HepG2 (cell line): ENCODE measurements at places on chromosomes 16 and 17.

DNA sequence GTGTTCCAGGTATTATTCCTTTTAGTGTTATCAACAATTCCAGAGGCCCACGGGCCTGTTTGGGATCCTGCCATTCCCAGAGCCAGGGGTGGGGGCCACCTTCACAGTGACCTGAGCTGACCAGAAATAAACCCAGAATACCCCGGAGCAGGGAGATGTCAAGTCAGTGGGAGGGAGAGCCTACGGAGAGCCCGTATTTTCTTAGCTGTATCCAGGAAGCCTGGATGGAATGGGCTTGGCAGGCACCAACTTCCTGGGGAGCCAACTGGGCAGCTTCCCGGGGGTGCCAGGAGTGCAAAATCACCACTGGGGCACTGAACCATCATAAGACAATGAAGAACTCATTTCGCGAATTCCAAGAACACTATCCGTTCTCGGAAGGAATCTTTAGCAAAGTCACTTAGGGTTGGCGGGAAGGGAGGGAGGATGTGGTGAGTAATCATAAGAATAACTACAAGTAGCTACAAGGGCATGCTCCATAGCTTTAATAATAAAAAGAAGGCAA lies 13.2 kb upstream of the MRTFB start:
- DNase-seq = no peak

GRCh38 chr17:81391936-81392908 lies 3.0 kb upstream of the BAHCC1 start:
- no peak for DNase-seq

DNA sequence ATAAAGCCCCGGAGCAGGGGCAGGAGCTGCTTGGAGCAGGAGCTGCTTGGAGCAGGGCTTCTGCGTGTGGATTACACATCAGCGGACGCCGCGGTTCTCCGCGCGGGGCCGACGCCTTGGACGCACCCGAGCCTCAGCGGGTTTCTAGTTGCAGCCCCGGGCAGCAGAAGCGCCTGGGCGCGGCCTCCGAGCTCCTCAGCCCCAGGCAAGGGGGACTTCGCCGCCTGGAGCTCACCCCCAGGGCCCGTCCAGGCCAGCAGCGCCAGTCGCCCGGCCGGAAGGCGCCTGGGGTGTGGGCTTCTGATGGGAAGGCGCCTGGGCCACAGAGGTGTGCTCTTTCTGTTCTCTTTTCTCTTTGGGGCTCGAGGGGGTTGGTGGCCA lies 6.3 kb downstream of the FOXF1 start:
- DNase-seq = no peak

DNA sequence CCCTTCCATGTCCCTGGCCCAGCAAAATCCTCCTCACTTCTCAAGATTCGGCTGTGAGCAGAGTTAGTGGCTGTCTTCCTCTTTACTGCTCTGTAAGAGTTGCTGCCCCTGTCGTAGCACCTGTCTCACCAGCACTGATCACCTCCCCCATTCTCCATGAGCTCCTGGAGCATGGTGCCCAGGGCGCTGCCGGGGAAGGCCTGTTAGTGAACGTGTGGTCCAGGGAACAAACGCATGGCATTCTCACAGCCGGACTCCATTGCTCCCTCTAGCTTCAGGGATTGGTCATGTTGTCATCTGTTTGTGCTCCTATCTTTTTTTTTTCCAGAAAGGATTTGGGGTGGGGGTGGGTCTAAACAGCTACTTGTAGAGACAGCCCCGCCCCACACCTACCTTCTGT lies 141.2 kb downstream of the CMIP start:
- DNase-seq = peak; percentile 50

DNA sequence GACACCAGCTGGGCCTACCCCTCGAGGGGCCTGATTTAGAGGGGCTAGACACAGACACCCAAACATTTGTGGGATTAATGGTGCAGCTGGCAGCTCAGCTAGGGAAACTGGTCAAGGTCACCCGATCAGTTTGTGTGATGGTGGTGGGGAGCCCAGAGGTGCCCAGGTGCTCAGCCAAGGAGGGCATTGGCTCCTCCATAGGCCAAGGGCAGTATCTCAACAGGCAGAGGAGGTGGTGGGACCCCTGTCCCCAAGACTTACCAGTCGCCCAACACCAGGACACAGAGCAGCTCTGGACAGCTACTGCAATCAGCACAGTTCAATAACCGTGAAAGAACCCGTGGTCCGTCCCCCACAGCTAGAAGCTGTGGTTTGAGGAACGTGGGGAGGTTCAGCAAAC lies 120.9 kb downstream of the C16orf78 start:
- no peak for DNase-seq

DNA sequence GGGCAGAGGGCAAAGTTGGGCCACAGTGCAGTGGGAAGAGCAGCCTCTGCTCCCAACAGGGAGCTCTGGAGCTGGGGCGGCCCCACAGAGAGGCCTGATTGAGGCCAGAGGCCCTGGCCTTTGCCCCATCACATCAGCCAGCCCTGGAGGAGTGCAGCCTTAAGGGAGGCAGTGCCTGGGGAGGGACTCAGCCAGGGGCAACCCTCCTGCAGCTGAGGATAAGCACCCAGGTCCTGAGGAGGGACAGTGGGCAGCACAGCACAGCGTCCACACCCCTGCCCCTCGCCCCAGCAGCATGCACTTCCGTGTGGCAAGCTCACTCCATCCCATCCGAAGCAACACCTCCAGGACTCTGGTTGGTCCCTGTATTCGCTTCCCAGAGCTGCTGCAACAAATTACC lies 61.9 kb upstream of the CBX4 start:
- DNase-seq = no peak

DNA sequence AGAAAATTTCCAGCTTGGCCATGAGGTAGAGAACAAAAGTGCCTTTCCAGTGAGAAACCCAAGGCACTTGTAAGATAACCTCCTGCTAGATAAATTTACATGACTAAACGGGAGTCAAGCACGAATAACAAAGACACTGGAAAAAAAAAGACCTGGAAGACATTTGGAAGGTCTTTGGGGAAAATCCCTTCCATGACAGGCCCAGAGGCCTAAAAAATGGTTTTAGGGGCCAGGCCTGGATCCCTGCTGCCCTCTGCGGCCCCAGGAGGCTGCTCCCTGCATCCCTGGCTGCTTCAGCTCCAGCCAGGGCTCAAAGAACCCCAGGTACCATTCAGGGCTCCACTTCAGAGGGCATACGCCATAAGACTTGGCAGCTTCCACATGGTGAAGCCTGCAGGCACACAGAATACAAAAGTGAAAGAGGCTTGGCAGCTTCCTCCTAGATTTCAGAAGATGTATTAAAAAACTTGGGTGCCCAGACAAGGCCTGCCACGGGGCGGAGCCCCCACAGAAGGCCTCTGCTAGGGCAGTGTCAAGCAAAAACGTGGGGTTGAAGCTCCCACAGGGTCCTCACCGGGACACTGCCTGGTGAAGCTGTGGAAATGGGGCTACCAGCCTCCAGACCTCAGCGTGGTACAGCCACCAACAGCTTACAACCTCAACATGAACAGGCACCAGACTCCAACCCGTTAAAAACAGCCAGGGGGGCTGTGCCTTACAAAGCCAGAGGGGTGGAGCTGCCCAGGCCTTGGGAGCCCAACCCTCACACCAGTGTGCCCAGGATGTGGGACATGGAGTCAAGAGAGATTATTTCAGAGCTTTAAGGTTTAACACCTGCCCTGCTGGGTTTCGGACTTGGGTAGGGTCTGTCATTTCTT lies 77.1 kb downstream of the SDK2 start:
- DNase-seq = no peak

DNA sequence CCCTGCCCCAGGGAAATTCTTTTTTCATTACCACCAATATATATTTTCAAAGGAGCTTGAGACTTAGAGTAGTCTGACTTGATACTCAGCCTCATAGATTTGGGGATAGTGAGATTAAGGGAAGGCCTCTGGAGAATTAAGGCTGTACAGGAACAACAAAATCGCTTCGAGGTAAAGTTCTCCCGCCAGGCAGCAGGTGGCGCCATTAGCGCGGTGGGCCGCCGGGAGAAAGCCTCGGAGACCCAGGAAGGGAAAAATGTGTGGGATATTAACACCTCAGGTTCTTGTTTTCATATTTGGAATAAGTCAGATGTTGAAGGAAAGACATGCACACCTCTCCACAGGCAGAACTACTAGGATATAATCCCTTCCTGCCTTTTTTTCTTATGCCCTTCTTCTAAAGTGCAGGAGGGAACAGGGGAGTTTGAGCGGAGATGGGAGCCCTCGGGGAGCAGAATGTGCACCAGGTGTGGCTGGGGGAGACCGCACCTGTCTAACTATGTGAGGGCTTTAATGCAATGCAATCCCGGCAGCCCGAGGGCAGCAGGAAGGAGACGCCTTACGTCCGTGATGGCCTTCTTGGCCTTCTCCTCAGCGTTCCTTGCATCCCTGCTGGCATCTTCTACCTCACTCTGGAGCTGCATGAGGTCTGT lies 25.9 kb downstream of the MYH3 start:
- DNase-seq = no peak

- DNase-seq = no peak
Observed at GRCh38 chr16:57284952-57285363, 486 bp upstream of the PLLP start.

GRCh38 chr16:71460236-71460635 lies 1.8 kb downstream of the ZNF23 start:
- DNase-seq = no peak

DNA sequence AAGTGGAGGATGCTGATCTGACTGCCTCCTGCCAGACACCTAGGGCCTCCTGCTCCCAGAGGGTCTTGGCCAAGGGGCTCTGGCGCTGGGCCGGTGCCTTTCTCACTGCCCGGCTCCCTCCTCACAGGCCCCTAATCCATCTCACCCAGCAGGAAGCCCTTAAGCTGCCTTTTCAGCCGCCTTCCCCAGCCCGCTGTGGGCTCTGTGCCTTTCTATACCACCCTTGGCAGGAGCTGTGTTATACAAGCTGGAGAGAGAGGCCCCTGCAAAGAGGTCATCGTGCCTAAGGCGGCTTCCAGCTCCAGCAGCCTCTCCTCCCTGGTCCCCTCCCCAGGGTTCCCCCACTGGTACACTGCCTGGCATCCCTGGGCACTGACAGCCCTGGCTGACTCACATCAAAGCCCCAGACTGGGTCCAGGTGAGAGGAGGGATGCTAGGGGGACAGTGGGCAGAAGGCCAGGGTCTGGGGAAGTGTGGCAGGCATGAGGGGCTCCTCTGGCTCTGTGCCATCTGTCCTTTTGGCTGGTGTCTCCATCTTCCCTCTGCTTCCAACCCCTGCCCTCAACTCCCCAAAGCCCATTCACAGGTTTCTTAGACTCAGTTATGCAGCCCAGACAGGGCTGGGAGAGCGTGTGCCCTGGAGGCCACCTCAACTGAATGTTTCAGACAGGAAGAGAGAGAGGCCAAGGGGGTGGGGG lies 15.3 kb upstream of the FZD2 start:
- no peak for DNase-seq

- no peak for DNase-seq
Observed at GRCh38 chr17:27572665-27573064, 58.3 kb upstream of the LGALS9 start.

- DNase-seq = no peak
Observed at GRCh38 chr17:75897160-75898019, 639 bp upstream of the TRIM65 start.

DNA sequence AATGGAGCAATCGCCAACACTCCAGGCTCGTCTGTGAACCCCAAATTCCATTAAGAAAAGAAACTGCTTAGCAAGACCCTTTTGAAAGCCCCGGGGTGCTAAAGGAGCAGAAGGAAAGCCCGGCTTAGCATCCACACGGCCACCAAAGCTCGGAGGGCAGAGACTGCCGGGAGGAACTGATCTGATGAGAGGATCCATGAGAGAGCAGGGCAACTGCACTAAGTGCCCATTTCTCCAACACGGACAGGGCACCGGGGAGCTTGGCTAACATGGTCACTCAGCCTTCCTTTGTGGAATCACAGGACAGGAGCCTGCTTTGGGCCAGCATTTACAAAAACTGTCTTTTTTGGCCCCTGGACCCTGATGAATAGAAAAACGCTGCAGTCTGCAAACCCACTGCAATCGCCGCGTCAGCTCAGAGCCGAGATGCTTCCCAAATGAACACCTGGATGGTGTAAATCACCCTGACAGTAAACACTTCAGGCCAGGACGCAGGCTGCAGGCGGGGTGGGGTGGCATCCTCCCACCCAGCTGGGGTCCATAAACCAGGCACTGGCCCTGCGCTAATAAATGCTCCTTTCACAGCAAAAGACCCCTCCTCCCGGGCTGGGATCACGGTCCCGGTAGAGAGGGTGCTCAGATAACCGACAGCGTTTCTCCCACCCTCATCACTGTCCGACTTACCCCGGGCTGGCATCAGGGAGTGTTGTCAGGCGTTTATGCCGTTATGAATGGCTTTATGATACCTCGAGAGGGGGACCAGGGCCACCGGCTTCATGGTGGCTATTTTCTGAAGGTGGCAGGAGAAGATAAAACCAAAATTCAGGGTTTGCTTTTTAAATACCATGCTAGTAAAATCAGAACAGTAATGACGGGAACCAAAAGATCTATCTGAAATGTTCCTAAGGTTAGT lies 299.5 kb downstream of the IRF8 start:
- no peak for DNase-seq

GRCh38 chr17:35074711-35075707 lies 11.5 kb upstream of the RFFL start:
- peak; percentile 85 for DNase-seq

DNA sequence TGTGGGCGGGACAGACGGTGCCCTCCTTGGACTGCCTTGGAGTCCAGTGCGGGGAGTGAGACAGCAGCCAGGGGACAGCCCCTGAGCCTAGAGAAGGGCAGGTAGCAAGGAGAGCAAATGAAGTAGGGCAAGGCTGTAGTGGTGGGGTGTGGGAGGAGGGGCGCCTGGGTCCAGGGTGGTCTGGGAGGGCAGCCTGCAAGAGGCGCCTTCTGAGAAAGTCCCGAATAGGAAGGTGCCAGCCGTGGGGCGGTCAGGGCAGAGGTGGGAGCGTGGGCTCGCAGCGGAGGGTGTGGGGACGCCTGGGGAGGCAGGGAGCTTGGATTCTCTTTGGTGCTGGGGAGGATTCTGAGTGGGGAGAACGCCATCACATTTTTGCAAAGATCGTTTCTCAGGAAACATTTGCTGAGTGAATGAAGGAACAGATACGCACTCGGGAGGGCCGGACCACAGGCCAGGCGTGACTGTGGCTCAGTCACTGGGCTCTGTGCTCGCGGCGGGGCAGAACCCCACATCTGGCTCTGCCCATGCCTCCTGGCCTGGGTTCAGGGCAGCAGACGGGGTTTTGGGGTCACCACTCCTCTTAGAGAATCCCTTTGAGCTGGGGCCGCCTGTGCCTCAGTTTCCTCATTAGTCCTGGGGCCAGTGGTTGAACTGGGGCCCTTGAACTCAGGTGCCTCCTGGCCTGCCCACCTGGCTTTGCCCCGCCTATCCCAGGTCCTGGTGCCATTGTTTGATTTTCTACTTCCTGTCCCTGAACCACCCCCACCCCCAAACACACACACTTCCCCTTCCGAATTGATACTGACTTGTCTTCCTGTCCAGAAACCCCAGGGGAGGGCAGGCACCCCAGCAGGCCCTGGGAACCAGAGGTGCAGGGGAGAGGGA lies 4.2 kb downstream of the SNN start:
- no peak for DNase-seq

- DNase-seq = peak; percentile 24
Observed at GRCh38 chr16:24609740-24610415, 70.5 kb downstream of the RBBP6 start.

GRCh38 chr17:49258394-49258793 lies 27.8 kb upstream of the PHOSPHO1 start:
- DNase-seq = no peak

GRCh38 chr17:63783522-63783921 lies 9.6 kb downstream of the DDX42 start:
- DNase-seq = no peak

- no peak for DNase-seq
Observed at GRCh38 chr16:3597226-3597625, 14.2 kb downstream of the SLX4 start.

GRCh38 chr17:33267271-33267790 lies 25.8 kb downstream of the ASIC2 start:
- no peak for DNase-seq

GRCh38 chr17:7703584-7704479 lies 1.2 kb upstream of the EFNB3 start:
- peak; percentile 18 for DNase-seq
